Activated naive CD4-positive, alpha-beta T cell treated with anti-CD3 and anti-CD28 coated beads, Interleukin-2, amount 10 ng/mL, durations not matched to agents 7 days and 5 days (primary cell): ENCODE measurements at places on chromosomes 5 and 9.

- peak; percentile 23 for DNase-seq
Observed at GRCh38 chr5:61306531-61307131, 25.4 kb upstream of the ZSWIM6 start.

DNA sequence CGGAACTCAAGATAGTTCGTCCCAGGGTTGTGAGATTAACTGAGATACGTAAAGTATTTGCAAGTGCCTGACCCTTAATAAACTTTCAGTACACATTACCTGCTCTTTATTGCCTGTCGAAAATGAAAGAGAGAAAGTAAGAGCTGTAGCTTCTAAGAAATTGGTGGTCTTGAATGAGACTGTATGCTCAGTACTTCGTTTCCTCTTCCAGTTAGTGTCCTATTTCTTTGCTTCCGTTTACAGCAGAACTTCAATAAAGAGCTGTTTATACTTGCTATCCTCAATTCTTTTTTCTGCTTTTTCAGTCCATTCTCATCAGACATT lies 534 bp downstream of the SRFBP1 start:
- no peak for DNase-seq

DNA sequence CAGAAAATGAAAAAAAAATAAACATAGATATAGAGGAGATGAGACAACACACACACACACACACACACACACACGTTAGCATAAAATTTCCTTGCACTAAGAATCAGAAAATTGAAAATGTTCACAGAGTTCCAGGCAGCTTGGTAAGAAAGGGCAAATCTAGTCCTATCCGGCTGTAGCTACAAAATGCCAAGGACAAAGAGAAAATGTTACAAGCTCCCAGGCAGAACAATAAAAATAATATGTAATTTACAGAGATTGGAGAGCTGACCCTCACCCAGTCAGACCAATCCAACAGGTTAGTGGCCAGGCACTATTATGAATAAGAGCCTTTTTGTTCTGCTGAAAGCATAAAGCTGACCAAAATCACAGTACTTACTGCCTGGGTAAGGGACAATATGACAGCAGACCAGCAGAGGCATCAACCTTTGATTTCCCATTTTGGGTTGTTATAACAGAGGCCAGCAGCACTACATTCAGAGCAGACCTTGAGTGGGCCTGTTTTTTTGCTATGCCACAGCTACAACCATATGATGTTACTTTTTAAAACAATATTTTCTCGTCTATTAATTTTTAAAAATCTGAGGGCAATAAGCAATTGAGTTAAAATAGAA lies 892.6 kb downstream of the TAF11L14 start:
- DNase-seq, result no peak

DNA sequence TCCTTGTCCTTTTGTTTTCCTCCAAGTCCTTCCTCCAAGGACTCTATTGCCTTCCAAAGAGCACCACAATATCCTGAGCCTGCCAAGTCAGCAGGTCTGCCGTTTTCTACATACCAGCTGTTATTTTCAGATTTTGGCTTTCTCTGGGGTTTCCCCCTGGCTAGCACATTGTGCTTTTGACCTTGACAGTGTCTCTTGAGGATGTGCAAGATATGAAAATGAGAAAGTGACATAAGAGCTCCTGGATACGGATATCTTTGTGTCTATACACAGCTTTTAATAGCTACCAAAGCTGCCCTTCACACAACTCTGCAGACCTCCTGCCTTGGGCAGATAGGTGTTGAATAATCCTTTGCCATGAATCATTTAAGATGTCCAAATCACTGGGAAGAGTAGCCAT lies 67.0 kb downstream of the HAPLN1 start:
- DNase-seq, result no peak

DNA sequence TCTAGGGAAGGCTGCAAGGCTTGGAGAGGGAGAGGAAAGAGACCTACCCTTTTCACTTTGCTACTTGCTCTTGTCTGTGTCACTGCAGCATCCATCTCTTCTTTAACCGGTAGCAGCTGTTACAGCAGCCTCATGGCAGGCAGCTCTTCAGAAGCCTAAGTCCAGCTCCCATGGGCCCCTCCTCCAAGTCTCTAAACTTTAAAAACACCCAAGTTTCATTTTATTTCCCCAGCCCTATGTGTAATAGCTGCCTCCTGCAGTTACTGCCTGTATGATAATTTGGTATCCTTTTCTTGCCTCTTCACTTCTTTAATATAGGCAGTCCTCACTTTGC lies 313.1 kb upstream of the PIK3R1 start:
- no peak for DNase-seq

DNA sequence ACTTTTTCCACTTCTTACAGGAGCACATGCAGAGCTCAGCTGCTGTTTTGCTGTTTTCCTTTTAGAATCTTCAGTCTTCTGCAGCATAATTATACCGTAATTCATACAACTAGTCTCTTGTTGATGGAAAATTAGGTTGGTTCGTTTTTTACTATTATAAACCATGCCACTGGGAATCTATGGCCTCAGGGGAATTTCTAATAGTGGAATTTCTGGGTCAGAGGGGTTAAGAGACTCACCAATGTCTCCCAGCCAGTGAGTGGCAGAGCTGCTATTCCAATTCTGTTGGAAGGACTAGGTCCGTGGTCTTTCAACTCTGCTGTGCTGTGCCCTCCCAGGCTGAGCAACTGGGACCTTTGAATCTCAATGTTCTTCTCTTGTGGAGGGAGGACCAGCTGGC lies 282.5 kb downstream of the ZSWIM6 start:
- no peak for DNase-seq

DNA sequence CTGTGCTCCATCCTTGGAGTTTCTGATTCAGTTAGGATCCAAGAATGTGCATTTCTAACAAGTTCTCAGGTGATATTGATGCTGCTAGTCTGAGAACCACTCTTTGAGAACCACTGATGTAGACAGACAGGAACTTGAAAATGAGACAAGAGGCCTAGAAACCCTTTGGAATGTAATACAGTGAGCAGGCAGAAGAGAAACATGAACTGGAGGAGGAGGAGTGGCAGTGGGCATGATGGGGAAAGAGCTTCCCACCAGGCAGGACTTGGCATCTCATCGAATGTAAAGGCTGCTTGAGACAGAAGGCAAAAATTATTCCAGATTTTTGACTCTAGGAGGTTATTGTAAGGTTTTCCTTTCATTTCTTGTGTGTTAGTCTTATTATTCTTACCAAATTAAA lies 295.8 kb upstream of the SGCD start:
- no peak for DNase-seq

- peak; percentile 23 for DNase-seq
Observed at GRCh38 chr5:107389130-107389774, 281.5 kb downstream of the EFNA5 start.

DNA sequence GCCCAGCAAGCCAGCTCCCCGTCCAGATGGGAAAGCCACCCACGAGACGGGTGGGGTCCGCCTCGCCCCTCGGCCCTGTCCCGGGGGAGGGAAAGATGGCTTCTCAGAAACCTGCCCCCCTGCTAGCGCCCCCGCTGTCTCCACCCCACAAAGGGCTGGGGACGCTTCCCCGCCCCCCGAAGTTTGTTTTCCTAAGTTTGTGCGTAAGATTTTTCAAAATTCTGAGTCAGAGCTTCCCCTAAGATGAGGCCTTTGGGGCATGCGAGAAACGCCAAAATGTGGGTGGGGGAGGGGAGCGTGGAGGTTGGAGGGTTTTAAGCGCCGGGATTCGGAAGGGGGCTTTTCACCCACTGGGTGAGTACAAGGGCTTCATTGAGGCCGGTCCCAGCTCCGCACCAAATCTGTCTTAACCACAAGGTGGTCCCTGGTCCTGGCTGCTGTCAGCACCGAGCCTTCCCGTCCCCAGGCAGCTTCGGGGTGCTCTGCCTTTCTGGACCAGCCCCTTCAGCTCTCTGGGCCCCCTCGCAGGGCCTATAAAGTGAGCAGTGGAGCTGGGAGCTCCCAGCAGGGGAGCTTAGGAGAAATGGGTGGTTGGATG lies 32.3 kb downstream of the PRRX2 start:
- no peak for DNase-seq

- no peak for DNase-seq
Observed at GRCh38 chr5:129392681-129393080, 67.4 kb upstream of the ADAMTS19 start.

DNA sequence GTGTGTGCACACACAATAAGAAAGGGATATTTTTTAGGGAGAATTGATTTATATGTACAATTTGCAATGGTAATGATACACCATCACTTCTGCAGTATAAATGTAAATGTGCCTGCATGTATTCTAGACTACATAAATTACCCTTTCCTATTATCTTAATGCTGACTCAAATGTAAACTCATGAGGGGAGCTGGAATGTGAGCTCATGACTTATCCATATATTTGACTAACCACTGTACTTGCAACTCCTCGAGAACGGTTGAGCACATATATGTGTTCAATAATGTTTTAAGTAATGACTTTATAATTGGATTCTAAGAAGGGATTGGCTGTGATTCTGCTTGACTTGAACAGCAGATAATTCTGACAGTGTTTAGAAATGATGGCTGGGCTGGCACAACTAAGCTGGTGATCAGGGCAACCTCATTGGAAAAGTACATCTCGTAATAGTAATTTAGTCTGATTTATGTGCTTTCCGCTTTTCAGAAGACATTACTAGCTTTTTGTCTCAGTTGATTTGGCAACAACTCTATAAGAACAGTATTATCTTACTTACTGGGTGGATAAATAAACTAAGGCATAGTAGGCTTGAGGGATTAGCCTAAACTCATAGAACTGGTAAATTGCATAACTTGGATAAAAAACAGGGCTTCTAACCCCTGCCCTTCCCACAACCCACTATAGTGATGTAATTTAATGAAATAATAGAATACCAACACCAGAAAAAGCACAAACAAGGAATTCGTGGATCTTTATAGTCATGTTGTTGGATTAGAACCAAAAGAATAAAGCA lies 130.2 kb upstream of the SPEF2 start:
- DNase-seq, result no peak

GRCh38 chr5:74762599-74762998 lies 4.3 kb downstream of the GFM2 start:
- DNase-seq, result no peak

DNA sequence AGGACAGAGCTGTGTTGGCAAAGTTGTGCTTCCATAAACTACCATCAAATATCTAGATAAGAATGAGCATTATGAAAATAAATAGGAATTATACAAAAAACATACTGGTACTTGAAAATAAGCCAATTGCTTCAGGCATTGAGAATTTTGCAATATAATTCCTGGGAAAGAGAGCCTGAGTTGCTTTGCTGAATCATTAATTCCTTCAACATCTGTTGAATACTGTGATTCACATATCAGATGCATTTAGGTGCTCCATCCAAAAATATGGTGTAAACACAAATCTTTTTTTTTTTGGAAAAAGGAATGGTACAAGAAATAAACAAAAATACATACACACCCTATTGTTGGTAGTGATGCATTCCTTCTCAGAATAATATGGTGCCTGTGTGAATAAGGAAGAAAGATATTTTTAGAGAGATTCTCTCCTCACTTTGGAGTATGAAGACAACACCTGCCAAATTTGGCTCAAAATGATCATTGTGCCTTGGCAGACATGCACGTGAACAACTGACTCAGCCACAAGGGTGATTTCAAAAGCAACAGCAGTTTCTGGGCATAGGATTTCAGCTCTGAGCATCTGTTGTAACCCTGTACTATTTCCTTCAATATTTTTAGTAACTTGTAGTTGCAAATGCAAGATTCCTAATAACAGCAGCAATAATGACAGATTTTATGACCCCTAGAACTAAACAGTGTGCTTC lies 96.7 kb downstream of the CAVIN4 start:
- DNase-seq, result no peak

DNA sequence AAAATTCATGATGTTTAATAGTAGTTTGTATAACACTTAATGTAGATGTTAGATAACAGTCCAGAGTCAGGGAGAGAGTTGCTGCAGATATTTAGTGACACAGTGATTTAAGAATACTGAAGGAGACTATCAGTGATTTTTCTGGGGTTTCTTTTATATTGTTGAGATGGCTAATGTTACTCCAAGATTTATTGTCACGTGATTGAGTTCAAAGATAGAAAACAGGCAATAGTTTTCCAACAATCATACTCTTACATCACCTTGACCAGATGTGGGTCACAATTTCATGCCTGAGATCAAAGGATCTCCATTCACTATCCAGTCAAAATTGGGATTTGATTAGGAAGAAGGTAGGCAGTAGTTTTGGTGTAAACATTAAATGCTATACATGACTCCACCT lies 580.0 kb upstream of the ARRDC3 start:
- DNase-seq, result no peak

DNA sequence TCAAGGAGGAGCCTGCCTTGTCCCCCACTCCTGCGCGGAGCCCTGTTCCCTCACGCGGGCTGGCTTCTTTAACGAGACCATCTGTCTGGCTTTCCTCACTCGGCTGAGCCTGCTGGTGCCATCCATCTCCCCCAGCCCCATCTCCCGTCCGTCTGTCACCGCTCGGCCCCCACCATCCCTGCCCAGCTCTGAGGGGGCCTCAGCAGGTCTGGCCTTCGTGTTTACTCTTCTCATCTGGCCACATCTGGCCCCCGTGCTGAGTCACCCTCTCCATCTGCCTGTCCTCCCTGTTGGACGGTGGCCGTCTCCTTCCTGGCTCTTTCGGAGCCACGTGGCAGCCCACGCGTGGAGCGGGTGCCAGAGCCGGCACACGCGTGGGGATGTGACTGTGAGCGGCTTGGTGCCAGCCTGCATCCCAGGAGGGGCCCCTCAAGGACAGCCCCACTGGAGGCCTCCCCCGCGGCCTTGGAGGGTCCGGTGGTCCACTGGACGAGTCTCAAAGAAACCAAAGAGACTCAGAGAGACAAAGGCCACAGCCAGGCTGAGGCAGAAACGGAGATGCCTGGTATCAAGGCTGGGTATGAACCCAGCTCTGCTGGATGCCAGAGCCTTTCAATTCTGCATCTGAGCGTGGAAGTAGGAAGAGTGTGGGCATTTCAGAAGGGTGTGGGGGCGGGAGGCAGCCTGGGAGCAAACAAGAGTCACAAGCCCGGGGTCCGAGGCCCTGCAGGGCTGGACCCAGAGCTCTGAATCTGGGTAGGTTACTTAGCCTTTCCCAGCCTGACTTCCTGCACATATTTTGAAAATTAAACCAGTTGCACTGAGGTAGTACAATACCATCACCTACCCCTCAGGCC lies 76.7 kb upstream of the UNC5A start:
- DNase-seq, result peak; percentile 3

- DNase-seq, result no peak
Observed at GRCh38 chr5:171676286-171676944, 109.2 kb upstream of the SMIM23 start.

- DNase-seq, result peak; percentile 48
Observed at GRCh38 chr5:177128551-177128981, 5.0 kb upstream of the NSD1 start.

GRCh38 chr5:28355831-28356230 lies 1317.4 kb upstream of the CDH9 start:
- DNase-seq, result no peak

DNA sequence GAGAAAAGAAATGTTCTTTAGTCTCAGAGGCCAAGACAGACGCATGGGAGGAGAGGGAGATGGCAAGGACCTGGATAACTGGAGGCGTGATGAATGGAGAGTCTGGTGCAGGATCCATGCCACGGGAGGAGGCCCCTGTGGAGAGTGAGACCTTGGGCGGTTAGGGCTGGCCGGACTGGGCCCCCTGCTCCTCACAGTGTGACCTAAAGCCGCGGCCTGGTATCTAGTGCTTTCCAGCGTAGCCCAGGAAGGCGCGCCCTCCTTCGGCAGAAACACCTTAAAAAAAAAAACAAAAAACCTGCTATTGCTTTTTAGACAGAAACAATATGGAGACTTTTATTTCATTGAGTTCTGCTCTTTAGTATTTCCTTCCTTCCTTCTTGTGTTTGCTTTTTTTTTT lies 33.1 kb downstream of the SCGB3A1 start:
- no peak for DNase-seq

- DNase-seq, result no peak
Observed at GRCh38 chr5:67283988-67284487, 87.4 kb upstream of the CD180 start.

- DNase-seq, result no peak
Observed at GRCh38 chr9:80843028-80843427, 846.3 kb downstream of the TLE1 start.
